Activated CD4-positive, CD25-positive, alpha-beta regulatory T cell (primary cell): ENCODE measurements at places on chromosomes 6 and 20.

GRCh38 chr6:108166664-108167448, 1.0 kb downstream of the NR2E1 start:
- DNase-seq: no peak

- DNase-seq: no peak
These were observed 25.6 kb downstream of the TTLL9 start for GRCh38 chr20:31896049-31896448.

DNA sequence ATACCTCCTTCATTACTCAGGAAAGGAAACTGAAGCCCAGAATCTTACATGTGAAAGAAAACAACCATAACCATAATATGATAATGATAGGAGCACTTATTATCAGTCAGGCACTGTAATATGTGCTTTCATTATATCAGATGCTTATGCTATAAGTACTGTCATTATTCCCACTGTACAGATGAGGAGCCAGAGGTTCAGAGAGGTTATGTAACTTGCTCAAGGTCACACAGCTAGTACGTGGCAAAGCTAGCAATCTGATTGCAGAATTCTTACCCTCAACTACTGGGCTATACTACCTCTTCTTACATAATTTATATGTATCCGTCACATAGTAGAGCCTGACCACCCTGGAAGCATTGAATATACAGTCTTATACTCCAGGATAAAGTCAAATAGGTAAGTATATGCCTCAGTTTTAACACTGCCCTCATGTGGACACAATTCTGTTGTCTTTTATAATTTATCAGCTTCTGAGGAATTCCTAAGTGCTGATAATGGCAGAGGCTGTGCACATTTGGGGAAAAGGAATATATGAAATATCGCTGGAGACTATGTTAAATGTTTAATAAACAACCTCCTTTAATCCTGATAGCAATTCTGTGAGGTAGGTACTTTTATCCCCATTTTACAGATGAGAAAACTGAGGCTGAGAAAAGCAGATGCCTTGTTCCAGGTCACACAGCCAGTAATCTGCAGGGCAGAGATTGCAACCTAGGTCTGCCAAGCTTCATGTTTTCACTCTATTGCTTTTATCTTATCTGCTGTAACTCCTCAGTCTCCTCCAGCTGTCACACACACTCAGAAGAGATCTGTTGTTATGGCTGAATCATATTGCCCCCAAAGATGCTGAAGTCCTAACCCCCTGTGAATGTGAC, 13.4 kb downstream of the BCAS1 start:
- DNase-seq: no peak

- DNase-seq: no peak
These were observed 75.2 kb upstream of the IYD start for GRCh38 chr6:150293423-150294173.

DNA sequence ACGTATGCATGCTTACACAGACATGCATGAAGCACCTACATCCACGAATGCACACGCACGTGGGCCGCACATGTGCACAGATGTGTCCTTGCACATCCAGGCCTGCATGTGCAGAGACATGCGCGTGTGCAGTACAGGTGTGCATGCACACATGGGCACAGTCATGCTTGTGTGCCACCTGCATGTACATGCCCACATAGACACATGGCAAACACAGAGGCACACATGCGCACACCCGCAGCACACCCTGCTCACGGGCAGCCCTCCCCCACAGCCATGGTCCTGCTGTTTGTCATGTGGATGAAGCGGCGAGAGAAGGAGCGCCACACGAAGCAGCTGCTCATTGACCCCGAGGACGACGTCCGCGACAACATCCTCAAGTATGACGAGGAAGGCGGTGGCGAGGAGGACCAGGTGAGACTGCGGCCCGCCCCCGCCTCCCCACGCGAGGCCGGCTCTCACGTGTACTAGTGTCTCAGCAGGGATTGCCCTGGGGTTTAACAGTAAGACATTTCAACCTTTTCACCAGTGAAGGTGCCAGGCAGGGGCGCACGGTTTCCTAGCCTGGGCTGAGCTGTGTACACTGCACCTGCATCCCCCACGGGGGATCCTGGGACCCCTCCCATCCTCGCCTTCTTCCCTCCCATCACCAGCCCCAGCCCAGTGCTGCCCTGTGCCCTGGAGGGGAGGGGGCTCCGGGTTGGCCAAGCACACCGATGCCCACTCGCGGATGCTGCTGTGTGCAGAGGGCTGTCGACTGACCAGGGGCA, 132.8 kb downstream of the TAF4 start:
- DNase-seq: no peak

DNA sequence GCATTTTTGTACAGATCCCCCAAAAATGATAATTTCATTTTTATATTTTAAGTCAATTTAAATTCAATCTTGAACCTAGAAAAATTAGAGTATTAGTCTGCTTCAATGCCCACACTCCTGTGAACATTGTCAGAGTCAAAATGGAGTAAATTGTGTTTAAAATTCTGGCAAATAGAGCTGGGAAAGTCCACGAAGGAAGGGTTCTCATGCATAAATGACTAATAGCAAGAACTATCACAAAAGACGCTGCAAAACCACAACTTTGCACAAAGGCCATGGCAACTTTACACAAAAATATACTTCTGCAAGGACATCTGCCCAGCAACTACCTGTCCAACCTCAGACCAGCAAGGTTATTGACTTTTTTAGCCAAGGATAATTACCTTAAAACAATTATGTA, 203.2 kb upstream of the SMLR1 start:
- no peak for DNase-seq

DNA sequence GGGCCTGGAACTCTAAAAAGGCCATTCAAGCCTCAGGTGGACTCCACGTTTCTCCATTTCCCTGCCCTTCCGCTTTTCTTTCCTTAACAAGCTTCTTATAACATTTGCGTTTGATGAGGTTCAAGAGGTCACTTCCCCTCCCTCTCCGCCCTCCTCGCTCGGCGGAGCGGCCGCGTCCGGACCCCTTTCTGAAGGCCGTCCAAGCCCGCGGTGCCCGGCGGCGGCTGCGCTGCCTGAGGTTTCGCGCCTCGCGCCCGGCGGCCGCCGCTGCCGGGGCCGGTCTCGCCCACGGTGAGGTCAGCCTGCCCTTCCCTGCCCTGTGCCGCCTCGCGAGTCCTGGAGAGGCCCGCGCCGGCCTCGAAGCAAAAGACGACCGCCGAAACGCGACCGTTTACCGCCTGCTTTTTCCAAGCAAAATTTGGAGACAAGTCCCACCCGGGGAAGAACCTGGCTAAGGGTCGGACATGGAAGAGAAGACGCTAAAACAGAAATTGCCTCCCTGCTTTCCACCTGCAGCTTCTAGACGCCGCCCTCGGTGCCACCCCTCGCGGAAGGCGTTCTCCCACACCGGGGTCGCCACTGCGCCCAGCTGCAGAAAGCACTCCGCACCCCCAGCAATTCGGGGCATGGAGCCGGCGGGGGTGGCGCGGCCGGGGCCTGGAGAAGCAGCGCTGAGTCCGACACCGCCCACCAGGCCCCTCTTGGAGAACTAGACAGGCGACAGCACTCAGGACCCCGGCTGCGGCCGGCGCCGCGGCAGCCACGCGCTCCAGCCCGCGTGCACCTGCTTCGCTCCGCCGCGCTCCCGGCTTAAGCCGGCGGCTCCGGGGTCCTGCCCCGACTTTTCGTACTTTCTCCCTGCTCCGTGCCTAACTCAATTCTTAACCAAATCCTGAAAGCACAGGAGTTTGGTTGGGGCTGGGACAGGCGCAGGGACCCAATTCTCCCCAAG, 11.0 kb upstream of the FOXF2 start:
- no peak for DNase-seq

GRCh38 chr6:33882154-33882553, 78.4 kb upstream of the MLN start:
- DNase-seq: no peak

DNA sequence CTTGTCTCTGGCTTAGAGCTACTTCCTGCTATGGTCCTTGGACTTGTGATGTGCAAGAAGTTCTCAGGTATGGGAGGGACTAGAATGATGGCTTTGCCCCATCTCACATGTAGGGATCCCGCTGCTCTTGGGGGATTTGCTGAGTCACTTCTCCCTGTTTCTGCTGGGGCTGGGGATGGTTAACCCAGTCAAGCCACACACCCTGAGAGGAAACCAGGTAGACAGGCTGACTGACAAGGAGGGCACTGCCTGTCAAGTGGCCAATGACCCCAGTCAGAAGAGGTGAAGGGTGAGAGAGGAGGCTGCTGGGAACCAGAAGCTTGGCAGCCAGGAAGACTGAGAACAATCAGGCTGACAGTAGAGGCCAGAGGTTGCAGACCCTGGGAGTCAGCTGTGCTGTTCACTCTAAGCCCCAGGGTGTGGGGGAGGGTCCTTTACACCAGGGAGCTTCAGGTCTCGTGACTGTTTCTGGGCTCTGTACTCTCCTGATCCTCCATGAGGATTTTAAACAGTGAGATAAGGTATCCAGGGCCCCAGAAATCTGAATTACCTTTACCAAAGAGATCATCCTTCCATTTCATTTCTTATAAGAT, 34.6 kb downstream of the HLA-F start:
- DNase-seq: no peak
